Ammon's horn (tissue), 1 donor: ENCODE measurements at places on chromosomes 5 and 9.

GRCh38 chr9:116482740-116483139 is 204.4 kb upstream of the TRIM32 start:
- DNase-seq, result peak; percentile 74

DNA sequence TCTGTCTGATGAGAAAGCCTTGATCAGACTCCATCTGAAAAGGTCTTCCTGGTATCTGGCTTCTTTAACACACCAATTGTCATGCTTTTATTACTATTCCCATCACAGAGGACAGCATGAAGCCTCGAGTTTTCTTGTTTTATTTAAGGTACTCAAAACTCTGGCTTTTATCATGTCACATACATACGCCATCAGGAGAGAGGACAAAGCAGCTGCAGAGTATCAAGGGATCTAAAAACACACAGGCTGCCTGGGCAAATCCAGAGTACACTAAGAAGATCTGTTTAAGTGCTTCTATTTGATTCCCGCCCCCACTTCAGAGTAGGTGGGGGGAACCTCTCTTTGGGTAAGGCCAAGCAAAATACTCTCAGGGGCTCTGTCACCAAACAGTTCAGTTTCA is 277.2 kb downstream of the SPOCK1 start:
- no peak for DNase-seq

DNA sequence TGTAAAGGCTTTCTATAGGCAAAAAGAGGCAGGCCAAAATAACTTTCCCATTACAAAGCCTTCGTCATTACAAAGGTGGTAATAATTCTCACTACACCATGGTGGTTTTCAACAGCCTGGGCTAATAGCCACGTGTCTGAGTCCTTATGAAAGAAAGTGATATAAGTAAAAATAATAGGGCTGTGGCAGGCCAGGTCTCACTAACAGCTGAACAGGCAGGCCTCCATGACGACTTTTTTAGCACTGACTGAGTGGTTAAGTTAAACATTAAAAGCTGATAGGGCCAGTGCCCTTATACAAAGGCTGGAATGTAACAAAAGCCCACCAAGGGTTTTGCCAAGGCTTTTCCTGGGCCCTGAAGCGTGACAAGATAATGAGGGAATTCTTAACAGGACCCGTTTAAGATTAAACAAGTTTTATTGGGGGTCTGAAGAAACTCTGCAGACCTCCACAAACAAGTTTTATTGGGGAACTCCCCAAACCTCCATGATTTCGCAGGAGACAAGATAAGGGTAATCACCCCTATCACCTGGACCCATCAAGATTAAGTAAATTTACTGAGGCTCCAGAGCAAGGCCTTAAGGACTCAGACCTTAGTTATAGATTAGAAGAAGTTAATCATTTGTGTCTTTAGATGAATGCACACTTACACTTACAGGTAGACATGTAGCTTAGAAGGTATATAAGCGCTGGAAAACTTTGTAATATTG is 412.9 kb downstream of the CHSY3 start:
- no peak for DNase-seq

GRCh38 chr5:9268226-9268625 is 277.6 kb downstream of the SEMA5A start:
- DNase-seq, result no peak

GRCh38 chr5:141650851-141651727 is at the start of gene FCHSD1:
Gene FCHSD1, minus strand, starts transcription at chr5:141651418. Its CDS starts 50 bp downstream, at chr5:141651368.
- peak; percentile 89 for DNase-seq

GRCh38 chr9:130421802-130422276 is 22.9 kb upstream of the ASS1 start:
- DNase-seq, result peak; percentile 67

- no peak for DNase-seq
Measured at GRCh38 chr5:133390416-133391353, 221.7 kb downstream of the FSTL4 start.

DNA sequence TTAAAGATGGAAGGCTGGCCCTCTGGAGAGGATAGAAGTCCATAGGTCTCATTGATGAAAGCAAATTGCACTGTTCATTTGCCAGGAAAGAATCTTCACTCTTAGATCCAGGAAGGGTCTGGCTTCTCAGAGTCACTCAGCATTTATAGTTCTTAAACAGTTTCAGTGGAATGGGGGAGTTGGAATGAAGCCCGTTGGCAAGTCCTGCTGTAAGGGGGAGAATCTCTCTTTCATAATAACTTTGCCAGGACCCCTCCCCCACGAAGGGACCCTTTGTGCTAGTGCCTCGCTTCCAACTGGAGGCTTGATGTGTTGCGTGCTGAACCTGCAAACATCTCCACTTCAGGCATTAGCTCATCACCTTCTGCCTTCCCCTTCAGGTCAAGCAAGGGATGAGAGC is 57.1 kb downstream of the ENTREP1 start:
- no peak for DNase-seq

DNA sequence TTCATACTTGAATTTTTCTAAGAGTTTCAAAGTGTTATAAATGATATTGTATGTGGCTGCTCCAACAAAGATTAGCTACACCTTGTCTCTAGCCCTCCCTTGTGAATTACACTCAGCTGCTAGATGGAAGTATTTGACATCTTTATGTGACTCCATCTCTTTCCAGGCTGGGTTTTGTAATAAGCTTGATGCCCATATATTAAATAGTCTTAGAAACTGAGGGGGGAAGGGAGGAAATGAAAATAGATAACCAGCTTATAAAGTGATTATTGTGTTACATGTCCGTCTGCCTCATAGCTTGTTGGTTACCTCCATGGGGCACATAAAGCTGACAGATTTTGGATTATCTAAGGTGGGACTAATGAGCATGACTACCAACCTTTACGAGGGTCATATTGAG is 63.4 kb downstream of the CD180 start:
- no peak for DNase-seq

DNA sequence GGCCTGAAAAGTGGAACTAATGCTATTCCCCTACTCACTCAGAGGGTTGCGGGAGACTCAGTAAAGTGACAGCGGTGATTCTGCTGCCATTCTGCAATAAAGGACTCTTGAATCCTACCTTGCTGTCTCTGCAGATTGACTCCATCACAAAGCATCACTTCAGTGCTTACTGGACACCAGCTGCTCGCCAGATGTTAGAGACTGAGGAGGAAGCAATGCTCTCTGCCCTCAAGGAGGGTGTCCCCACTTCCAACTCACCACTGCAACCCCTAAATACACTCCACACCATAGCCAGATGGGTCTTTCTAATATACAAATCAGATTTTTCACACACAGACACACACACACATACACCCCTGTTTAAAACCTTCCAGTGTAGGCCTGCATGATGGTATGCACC is 21.4 kb downstream of the TTLL11 start:
- no peak for DNase-seq

GRCh38 chr9:78934880-78935279 is 636.9 kb upstream of the TLE4 start:
- no peak for DNase-seq

DNA sequence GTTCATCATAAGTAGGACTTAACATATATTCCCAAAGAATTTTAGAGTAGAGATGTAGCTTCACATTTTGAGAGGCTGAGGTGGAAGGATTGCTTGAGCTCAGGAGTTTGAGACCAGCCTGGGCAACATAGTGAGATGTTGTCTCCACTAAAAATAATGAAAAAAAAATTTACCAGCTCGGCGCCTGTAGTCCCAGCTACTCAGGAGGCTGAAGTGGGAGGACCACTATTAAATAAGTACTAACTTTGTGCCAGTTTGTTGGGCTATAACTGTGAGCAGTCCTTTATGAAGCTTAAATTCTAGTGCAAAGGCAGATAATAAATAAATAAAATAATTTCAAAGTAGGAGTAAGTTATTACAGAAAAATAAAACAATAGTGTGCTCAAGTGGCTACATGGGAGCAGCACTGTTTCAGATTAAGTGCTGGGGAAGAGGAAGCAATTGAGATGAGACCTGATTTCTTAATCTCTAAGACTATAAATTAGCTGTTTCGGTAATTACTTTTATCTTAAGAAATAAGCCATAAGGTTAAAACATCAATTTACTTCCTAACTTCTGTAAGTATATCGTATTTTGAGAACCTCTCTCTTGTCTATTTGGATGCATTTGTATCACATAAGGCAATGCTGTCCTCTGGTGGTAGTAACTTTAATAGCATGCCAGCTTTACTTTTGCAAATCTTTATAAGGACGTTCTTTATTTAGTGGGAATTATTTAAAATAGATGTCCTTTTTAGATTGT is 98.9 kb downstream of the CSNK1G3 start:
- peak; percentile 80 for DNase-seq

GRCh38 chr9:33029231-33029786 is 4.2 kb downstream of the DNAJA1 start:
- no peak for DNase-seq

GRCh38 chr5:14712131-14712530 is 47.6 kb downstream of the OTULIN start:
- no peak for DNase-seq

GRCh38 chr5:159471904-159472303 is 141.6 kb upstream of the IL12B start:
- DNase-seq, result no peak

GRCh38 chr9:135901031-135901758 is 6.2 kb downstream of the CAMSAP1 start:
- DNase-seq, result no peak

- DNase-seq, result no peak
Measured at GRCh38 chr9:71108937-71109336, 12.5 kb downstream of the TRPM3 start.

GRCh38 chr9:34701769-34702736 is 7.9 kb downstream of the CCL21 start:
- DNase-seq, result peak; percentile 89

- DNase-seq, result no peak
Measured at GRCh38 chr9:113474360-113475028, 11.0 kb downstream of the RGS3 start.

GRCh38 chr9:120331913-120332312 is 248.1 kb downstream of the CDK5RAP2 start:
- DNase-seq, result no peak

- no peak for DNase-seq
Measured at GRCh38 chr9:33273972-33274328, 9.1 kb downstream of the CHMP5 start.

DNA sequence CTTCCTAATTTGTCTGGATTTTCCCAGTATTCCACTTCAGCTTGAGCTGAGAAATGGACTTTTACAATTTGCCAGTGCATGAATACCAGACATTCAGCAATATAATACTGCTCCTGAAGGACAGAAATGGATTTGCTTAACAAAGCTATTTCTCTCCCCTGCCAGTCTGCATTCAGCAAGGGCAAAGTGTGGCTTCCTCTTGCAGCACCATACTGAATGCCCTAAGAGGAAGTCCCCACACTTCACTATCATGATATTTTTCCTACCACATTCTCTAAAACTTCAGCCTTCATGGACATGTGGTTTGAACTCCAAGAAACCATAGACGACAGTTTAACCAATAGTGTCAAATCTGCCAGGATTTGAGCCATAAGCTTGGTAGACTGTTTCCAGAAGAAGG is 19.8 kb upstream of the TLE4 start:
- DNase-seq, result peak; percentile 34

DNA sequence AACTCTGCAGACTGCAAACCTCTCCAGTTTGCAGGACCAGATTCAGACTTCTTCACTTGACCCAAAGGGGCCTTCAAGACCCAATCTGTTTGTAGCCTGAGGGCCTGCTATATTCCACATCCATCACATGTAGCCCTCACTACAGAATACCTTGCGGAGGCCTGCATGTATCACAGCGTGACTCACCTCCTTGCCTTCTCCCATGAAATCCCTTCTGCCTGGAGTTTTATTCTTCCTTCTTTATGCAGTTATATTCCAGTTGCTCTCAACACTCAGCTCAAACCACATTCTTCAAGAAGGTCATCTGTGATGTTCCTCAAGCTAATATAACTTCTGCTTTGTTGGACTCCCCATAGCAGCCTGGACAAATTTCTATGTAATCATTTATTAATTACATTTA is 198.5 kb upstream of the PTGER4 start:
- no peak for DNase-seq

DNA sequence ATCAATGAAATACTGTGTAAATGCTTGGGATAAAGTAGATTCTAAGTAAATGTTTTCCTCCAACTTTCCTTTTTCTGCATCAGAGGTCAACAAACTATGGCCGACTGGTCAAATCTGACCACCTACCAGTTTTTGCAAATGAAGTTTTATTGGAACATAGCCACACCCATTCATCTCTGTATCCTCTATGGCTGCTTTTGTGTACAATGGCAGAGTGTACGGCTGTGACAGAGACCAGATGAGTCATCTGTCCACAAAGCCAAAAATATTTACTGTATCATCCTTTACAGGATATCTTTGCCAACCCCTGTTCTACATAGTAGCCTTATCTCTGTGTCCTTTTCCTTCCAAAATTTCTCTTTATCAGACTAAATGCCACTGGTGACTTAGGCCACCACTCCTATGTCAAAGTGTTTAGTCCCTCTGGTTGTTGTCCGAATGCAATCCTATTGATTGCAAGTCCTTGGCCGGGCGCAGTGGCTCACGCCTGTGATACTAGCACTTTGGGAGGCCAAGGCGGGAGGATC is 218.4 kb upstream of the KLF4 start:
- DNase-seq, result no peak

DNA sequence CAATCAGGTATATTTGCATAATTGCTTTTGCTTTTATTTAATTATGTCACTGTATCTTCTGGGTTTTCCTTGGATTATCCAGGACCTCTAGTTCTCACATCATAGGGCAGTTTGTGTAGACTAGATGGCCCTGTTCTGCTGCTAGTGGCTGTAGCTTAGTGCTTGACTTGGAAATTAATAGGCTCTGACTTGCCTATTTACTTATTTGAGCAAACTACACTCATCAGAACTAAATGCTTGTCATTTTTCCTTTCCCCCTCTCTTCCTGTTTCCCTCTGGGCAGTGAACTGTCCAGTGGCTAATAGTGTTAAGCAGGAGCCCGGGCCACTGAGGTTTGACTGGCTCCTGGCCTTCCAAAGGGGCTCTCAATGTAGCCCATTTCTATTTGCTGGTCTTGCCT is 135.7 kb downstream of the MAN2A1 start:
- DNase-seq, result no peak

DNA sequence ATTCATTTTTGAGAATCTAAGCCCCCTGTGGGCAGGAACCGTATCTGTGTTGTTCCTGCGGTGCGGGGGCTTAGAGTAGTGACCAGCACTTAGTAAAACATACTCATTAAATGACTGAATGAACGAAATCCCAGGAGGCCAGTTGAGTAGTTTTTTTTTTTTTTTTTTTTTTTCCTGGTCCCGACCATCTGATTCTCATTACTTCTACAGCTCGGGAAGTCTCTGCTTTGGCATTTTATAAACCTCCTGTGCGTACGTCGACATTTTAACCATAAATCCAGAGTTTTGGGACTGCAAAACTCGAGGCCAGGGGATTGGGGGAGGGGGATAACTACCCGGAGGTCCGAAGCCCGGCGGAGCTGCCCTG is 31.5 kb upstream of the SPRY4 start:
- no peak for DNase-seq
